Kasumi-1 (cell line): ENCODE measurements at places on chromosomes 2 and 18.
A peak's percentile ranks its signal among the peaks of the same experiment; 100 is the strongest.

- DNase-seq, result no peak
These were observed 165.2 kb downstream of the RAPGEF4 start for GRCh38 chr2:172900871-172901270.

DNA sequence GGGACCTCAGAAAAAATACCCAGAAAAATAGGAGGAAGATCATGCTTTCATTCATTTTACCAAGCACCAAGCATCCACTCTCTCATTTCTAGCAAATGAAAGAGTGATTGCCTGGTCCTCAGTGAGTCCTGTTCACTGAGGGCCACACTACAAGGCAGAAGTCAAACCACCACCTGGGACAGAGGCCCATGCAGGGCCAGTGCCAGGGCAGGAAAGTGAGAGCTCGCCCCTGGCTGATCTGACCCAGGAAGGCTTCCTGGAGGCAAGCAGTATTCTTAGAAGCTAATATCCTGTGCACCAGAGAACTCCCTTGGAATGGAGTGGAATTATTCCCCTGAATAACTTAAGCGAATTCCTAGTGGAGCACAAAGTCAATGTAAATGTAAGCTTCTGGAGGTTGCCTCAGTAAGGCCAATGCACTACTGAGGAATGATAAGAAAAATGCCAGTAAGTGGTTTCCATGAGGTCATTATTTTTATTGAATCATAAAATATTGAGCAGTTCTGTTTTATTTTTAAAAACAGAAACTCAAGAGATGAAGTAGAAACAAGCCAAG is 191.6 kb upstream of the ID2 start:
- DNase-seq, result no peak

- DNase-seq, result peak; percentile 94
These were observed 34.9 kb downstream of the C18orf54 start for GRCh38 chr18:54392543-54393023.

- DNase-seq, result no peak
These were observed 3.9 kb downstream of the UBXN4 start for GRCh38 chr2:135745545-135745944.

DNA sequence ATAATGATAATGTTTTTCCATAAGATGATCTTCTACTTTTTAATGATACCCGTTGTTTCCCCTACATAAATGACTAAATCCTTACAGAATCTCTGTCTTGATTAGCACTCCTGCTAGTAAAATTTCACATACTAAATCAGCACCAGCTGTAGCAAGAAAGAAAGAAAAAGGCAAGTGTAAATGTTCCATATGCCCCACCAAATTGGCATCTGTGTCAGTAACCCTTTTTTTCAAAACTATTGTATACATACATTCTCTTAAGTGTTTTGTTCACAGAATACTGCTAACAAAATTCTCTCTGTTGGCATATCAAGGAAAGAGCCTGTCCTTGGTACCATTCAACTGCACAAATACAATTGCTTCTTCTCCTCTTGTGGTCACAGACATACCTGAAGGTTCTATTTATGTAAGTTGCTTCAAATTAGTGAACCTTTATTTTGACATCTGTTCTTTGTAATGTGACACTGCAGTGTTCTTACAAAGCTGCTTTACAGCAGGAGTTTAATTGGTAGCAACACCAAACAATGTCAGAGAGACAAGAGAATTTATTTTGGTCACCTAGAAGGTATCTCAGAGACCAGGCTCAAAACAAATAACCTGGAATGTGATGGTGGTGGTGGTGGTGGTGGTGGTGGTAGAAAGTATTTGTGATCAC is 641.9 kb downstream of the ZEB2 start:
- no peak for DNase-seq

GRCh38 chr2:9373047-9373446 is 50.3 kb downstream of the ITGB1BP1 start:
- no peak for DNase-seq

DNA sequence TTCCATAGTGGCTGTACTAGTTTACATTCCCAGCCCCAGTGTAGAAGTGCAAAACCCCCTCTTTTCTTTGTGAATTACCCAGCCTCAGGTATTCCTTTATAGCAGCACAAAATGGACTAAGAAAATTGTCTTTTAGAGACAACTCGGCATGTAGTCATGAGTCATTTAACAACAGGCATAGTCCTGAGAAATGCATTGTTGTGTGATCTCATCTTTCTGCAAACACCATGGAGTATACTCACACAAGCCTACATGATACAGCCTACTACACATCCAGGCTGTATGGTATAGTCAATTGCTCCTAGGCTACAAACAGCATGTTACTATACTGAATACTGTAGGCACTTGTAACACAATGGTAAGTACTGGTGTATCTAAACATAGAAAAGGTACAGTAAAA is 44.4 kb upstream of the MBP start:
- DNase-seq, result no peak

GRCh38 chr2:105391058-105391627 is 7.7 kb downstream of the FHL2 start:
- DNase-seq, result no peak

DNA sequence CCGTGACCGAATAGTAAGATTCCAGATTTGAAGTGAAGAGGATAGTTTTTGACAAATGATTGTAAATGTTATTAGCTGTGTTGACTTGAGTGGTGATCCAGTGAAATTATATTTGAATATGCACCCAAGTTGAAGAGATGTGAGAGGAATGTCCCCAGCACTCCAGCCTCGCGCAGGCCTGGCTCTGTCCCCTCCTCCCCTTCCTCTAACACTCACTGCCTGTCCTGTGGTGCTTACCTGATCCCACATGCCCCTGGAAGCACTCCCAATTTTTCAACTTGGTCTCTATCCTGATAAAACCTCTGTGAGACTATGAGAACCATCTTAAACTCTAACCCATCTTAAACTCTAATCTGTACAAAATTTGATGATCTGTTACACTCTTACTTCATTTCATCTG is 154.7 kb upstream of the LRP1B start:
- DNase-seq, result no peak

GRCh38 chr2:20363578-20363977 is 12.9 kb upstream of the PUM2 start:
- DNase-seq, result no peak

DNA sequence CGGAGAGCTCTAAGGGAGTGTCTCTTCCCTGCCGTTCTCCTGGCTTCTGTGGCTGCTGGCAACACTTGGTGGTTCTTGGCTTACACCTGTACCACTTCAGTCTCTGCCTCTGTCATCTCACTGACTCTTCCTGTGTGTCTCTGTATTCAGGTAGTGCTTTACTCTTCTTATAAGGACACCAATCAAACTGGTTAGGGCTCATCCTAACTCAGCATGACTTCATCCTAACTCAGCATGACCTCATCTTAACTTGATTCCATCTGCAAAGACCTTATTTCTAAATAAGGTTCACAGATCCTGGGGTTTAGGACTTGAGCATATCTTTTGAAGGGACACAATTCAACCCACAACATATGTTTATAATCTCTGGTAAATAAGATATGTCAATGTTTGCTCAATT is 51.6 kb upstream of the DSEL start:
- no peak for DNase-seq

- no peak for DNase-seq
These were observed 69.8 kb upstream of the GALNT3 start for GRCh38 chr2:165863810-165864261.

- peak; percentile 17 for DNase-seq
These were observed 54.7 kb upstream of the B3GNT2 start for GRCh38 chr2:62141142-62141740.

- peak; percentile 44 for DNase-seq
These were observed 77.5 kb downstream of the NCK2 start for GRCh38 chr2:105822186-105822585.

DNA sequence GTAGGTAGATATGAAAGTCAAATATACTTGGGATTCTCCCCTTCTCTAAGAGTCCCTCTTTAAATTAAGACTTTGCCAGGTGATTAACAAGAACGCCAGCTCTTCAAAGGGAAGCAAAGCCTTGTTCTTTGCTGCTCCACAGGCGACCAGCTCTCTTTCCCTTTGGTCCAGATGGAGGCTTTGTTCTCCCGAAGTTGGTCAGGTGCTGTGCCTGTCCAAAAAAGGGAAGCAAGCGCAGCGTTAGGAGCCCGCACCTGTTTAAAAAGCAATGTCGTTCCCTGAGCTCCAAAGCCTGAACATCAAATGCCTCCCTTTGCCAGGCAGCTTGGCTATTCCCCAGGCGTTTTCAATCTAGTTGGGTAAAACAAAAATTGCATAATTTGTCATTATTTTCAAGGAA is 1913.1 kb upstream of the PIK3C3 start:
- DNase-seq, result no peak

GRCh38 chr2:10900216-10901109 is 11.3 kb upstream of the KCNF1 start:
- peak; percentile 22 for DNase-seq

GRCh38 chr2:233532971-233533370 is 33.6 kb downstream of the USP40 start:
- DNase-seq, result no peak

DNA sequence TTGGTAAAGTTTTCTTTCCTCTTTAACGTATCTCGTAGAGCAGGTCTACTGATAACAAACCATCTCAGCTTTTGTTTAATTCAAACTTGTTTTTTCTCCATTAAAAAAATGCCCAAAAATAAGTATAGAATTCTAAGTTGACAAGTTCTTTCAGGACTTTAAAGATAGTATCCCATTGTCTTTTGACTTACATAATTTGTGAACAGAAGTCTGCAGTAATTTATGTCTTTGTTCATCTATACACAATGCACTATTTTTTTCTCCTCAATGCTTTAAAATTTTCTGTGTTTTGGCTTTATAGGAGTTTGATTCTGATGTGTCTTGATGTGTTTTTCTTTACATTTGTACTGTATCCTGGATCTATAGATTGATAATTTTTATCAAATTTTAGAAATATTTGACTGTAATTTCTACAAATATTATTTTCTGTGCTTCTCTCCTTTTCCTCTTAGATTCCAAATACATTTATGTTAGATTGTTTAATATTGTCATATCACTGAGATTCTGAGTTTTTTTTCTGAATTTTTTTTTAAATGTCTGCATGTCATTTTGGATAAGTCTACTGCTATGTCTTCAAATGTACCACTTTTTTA is 143.3 kb downstream of the FTCDNL1 start:
- DNase-seq, result peak; percentile 55

GRCh38 chr2:18701981-18702380 is 112.6 kb upstream of the NT5C1B start:
- DNase-seq, result no peak

GRCh38 chr2:26941486-26941885 is 29.0 kb upstream of the MAPRE3 start:
- no peak for DNase-seq

- peak; percentile 58 for DNase-seq
These were observed 262.6 kb upstream of the THUMPD2 start for GRCh38 chr2:40041422-40042382.

DNA sequence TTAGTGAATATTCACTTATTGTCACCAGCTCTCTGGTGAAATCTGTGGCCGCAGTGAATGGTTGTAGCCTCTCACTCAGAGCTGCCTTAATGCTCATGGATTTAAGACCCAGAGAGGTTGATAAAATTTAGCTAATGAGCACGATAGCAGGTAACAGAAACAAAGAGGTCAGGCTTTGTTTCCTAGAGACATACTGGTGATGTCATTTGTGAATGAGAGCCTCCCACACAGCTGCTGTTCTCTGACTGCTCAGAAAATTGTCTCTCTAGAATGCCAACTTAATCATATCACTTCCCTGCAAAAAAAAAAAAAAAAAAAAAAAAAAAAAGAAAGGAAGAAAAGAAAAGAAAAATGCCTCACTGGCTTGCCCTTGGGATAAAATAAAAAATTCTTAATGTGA is 411.7 kb upstream of the MYT1L start:
- no peak for DNase-seq

DNA sequence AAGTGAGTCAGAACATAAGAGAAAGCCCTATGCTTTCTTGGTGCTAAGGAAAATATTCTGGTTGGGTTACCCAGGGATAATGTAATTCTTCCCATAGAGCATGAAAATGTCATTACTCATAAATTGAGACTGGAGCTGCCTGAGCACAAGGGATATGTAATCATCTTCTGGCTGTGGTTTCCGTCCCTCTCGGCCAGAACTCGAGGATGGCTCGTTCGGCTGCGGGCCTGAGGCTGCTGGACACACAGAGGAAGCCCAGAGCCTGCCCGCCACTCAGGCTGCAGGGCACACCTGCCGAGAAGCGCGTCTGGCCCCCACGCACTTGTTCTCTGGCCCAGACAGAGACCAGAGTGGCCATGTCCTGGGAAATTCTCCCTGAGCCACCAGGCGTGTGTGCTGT is 104.9 kb downstream of the ASAP2 start:
- DNase-seq, result no peak

DNA sequence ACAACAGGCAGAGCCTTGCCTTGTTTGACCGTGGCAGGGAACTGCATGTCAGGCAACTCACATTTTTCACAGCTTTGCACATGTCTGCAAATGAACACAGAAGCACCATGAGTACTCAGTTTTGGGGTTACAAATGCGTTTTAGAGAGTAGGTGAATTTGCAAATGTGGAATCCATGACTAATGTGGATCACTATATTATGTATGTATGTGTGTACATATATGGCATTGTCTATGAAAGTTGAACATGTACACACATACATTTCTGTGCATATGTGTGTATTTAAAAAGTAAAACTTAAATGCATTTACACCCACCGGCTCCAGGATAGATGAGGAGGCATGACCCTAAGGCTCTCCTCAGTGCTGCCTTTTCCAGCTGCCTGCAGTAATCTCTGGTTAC is 65.1 kb downstream of the SOWAHC start:
- no peak for DNase-seq

DNA sequence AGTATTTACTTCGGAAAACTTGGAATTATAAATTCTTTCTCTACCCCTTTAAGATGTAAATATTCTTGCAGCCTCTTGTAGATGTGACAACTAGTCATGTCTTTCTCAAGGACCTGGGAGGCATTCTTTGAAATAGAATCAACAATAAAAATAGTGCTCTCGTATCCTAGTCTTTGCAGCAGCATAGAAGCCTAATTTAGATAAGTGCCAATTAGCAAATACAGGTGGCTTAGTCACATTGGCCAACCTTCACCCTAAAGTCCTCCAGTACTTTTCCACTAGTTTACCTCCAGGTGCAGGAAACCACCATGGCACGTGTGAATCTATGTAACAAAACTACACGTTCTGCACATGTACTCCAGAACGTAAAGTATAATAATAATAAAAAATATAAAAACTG is 3.5 kb upstream of the ZSWIM2 start:
- DNase-seq, result no peak

DNA sequence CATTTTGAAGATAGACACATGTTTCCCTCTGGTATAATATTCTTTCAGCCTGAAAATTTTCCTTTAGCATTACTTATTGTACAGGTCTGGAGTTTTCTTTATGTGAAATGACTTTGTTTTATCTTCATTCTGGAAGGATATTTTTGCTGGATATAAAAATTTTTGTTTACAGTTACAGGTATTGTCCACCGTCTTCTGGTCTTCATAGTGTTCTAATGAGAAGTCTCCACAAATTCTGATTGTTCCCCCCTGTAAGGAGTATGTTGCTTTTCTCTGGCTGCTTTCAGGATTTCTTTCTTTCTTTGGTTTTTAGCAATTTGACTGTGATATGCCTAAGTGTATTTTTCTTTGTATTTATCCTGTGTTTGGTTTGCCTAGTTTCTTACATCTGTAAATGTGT is 15.0 kb downstream of the UBXN4 start:
- no peak for DNase-seq
